Stimulated activated CD4-positive, alpha-beta T cell treated with anti-CD3 and anti-CD28 coated beads, Interleukin-2, amount 100 ng/mL, for 48 hours (primary cell): ENCODE measurements at places on chromosomes 2 and 18.

DNA sequence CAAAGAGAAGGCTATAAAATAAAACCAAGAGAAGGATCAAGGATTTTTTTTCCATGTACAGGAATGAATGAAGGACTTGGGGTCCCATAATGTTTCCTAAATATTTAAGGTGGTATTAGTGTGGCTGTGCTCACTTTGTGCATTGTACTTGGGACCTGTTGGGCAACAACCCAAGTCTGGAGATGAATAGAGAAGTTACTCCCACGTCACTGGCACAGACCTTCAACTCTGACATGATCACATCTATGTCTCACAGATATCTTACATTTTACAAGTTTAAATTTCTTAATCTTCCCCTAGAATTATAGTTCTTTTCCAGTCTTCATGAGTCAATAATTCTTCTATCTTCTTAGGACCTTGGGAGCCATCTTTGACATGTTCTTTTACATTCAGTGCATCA is 133.4 kb downstream of the PLCL1 start:
- no peak for DNase-seq

GRCh38 chr2:195001924-195002323 is 655.1 kb upstream of the SLC39A10 start:
- no peak for DNase-seq

GRCh38 chr2:67888351-67889005 is 174.3 kb downstream of the C1D start:
- no peak for DNase-seq

DNA sequence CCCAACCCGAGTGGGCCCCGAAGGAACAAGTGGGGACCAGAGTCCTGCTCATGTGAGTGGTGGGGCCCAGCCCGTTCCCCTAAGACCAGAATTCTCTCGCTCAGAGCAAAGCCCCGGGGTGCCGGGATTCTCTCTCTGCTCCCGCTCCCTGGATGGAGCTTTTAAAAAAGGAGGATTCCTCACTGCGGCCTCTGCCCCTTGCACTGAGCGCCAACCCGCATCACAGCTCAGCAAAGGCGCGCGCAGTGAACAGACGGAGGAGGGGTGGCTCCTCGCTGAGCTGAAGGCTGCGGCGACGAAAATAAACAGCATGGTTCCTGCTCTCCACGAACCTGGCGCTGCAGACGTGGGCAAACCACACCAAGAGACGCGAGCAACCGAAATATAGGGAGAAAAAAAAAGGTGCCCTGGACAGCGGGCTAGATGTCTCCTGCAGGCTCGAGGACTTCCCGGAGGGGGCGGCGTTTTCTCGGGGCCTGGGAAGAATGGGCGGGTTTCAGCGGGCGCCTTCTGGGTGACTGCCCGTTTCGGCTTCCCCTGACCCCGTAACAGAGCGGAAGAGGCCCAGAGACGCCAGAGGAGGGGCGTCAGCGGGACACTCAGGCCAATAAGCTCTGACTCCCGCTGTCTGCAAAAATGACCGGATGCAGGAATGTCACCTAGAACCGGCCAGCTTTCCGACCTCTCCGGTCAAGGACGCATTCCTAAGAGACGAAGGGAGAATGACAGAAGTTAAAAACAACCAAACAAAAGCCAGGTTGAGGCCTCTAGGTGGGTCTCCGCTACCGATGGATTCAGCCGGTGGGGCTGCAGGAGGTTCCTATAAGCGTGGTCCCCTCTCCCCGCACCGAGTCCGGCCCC is 819 bp upstream of the KLF11 start:
- DNase-seq = no peak

DNA sequence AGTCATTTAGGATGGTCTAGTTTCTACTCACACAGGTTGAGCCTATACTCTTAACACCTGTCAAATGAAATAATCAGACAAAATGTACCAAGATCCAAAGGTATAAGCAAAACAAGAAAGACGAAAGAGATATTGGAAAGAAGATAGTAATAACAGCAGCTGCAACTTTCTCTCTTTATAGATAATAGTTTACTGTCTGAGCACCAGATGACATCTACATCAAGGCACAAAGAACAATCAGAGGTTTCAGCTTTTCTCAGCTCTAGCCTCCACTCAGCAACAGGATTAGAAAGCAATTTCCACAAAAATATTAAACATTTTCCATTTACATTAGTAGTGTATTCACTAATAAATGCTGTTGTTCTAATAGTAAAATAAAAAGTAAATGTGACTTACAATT is 66.3 kb downstream of the RTTN start:
- DNase-seq = no peak

GRCh38 chr2:12715258-12716031 is 1.3 kb upstream of the TRIB2 start:
- DNase-seq = no peak

- DNase-seq = no peak
Observed at GRCh38 chr2:115543024-115543423, 1100.6 kb downstream of the DPP10 start.

GRCh38 chr18:3329872-3330271 is 67.9 kb downstream of the MYL12B start:
- DNase-seq = no peak

DNA sequence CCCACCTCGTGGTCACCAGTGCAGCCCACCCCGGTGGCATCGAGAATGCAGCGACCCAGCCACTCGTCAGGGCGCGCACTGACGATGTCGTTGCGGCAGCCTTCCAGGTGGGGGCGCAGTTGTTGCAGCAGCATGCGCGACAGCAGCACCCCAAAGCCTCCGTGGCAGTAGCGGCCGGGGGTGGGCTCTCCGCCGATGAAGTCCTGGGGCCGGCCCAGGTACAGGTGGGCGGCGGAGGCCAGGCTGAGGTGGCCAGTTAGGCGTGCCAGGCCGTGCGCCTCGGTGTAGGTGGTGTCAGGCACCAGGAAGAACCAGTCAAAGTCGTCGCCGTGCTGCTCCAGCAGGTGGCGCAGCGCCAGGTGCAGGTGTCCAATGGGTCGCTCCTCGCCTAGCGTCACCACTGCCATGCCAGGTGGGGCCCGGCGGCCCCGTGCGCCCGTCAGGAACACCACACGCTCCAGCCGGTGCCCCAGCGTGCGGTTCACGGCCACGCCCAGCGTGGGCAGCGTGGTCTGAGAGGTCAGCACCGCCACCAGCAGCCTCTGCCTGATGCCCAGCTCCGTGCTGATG is 1.9 kb downstream of the CHPF start:
- DNase-seq = peak; percentile 87

DNA sequence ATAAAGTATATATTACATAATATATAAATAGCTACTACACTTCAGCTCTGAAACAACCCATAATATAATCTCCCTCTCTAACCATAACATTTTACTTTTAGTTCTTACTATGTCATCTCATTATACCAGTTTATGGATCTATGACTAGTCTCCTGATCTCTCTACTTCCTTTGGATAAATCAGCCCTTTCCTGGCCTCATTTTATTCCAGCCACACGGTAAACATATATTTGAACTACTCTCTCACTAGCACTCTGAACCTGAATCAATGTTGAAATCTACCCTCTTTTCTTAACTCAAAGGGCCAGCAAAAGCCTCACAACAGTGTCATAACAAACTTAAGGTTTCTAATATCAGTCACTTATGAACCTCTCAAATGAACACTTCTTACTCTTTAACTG is 62.6 kb downstream of the BAZ2B start:
- DNase-seq = no peak

GRCh38 chr2:143535802-143536201 is 406.6 kb downstream of the ARHGAP15 start:
- no peak for DNase-seq

GRCh38 chr2:239322416-239323086 is 78.3 kb downstream of the HDAC4 start:
- no peak for DNase-seq

GRCh38 chr18:57807336-57808117 is 4.4 kb upstream of the ATP8B1 start:
- DNase-seq = no peak

GRCh38 chr18:48885924-48886400 is 64.8 kb downstream of the SMAD7 start:
- DNase-seq = no peak

DNA sequence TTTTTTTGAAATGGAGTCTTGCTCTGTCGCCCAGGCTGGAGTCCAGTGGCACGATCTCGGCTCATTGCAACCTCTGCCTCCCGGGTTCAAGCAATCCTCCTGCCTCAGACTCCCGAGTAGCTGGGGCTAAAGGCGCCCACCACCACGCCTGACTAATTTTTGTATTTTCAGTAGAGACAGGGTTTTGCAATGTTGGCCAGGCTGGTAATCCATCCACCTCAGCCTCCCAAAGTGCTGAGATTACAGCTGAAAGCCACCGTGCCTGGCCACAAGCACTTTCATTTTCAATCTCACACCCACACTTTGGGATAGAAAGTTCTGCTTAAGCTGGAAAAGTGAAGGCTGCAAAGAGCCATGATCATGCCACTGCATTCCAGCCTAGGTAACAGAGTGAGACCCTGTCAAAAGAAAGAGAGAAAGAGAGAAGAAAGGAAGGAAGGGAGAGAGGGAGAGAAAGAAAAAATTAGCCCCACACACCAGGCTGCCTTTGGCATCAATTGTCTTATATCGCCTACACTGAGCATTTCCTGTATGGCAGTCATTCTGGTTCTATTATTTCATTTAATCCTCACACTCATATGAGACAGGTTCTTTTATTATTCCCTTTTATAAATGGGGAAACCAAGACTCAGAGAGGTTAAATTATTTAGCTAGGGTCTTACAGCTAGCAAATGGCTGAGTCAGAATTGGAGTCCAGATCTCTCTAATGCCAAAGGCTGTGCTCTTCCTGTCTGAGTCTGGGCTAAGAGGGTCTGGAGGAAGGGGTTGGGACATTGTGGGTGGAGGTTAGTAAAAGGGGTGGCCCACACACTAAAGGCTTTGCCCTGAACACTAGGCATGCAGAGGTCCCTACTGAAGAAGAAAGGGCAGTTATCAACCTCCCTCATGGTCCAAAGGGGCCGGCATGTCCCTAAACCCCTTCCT is 37.9 kb upstream of the PKDCC start:
- DNase-seq = peak; percentile 3

- no peak for DNase-seq
Observed at GRCh38 chr18:47735041-47735702, 195.3 kb downstream of the SMAD2 start.

- DNase-seq = no peak
Observed at GRCh38 chr18:22026889-22027288, 142.5 kb upstream of the GATA6 start.

DNA sequence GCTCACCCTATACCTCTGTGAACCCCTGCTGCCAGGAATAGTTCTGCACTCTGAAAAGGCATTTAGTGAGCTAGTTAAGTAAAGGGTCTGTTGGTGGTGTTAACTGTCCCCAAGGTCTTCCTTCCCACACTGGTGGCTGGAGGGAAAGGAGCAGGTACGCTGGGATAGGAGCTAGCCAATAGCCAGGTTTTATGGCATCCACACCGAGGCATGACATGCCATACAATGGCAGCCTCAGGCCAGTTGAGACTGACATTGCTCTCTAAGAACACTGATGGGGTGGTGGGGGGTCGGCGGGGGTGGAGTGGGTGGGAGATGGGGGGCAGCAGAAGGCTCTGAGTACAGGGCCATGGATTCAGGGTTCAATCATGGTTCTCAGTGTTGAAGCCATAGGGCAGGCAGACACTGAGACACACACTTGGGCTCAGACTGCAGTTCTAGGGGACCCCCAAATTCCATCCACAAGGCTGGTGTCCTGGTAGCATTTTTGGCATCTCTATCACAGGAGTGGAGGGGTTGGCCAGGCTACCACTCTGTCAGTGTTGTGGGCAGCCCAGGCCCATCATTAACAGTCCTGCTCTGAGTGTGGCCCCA is 136.0 kb downstream of the CTIF start:
- DNase-seq = no peak

DNA sequence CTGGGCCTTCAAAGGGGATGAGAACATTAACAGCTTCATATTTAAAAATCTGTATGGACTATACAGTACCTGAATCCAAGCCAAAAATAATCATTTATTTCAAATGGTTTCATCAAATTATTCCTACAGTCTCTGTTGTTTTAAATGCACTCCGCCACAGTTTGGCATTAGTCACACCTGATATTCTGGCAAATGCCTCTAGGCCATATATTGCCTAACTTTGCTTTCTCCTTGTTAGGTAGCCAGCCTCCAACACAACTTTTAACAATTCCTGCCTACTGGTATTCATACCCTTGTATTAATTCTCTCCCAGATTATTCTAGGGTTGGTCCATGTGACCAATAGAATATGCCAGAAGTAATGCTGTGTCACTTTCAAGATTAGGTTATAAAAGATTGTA is 146.6 kb upstream of the FANCL start:
- DNase-seq = no peak

- no peak for DNase-seq
Observed at GRCh38 chr2:163801486-163801885, 65.7 kb upstream of the FIGN start.

DNA sequence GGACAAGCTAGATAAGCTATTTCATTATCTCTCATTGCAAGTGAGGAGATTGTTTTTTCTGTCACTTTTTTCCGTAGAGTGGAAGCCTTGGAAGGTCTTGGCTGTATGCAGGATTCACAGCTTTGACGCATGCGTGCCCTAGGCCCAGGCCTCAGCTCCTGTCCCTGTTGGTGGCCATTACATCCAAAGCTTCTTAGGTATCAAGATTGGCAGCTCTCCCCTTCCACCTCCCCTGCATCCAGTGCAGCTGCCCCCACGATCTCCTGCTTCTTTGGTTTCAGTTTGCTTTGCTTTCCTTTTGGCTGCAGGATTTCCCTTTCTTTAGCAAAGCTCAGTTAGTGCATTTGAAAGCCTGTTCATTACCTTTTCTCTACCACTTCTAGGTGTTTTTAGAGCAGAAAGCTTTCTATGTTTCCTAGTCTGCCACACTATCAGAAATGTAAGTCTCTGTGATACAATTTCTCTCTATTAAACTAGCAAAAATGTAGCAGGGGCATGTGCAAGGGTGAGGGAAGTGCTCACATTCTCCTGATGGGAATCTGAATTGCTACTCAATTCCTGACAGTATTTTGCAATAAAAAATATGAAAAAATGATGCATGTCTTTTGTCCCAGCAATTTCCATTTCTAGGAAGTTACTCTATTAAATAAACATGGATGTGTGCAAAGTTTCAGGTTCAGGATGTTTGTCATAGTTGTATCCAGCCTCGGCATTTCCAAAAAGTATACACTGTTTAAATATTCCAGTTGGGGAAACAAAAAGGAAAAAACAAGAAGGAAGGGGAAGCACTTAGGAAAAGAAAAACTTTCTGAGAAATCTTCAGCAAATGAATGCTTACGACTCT is 91.2 kb downstream of the LIPG start:
- no peak for DNase-seq

DNA sequence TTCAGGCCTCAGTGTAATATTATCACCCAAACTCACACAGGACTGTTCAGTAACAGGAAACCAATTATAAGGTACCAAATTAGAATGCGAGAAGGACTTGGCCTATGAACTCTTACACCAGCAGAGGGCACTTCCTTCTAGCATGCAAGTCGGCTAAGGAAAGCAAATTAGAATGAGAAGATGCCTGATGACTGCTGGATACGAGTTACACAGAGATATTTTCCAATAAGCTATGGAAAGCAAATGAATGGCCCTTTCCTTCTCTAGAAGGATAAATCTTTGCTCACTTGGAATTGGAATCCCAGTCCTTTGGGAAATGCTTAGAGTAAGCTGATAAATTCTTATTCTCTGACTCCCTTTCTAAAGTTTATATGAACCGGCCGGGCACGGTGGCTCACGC is 109.8 kb downstream of the AP1S3 start:
- DNase-seq = peak; percentile 2

- no peak for DNase-seq
Observed at GRCh38 chr2:217784996-217785543, 217.7 kb downstream of the TNS1 start.

GRCh38 chr2:190409616-190410015 is 1.5 kb downstream of the MFSD6 start:
- no peak for DNase-seq
